ENCODE measurements at places on chromosomes 16 and 17. TPM values are rescaled to one million over a fixed set of nuclear protein-coding genes. Genes with fewer than 3 reads are reported as not detected.

- no peak for DNase-seq
Observed at GRCh38 chr16:7443142-7443541, 110.5 kb downstream of the RBFOX1 start.

- no peak for DNase-seq
Observed at GRCh38 chr17:31391496-31391949, at the start of gene RAB11FIP4. Gene RAB11FIP4 (plus strand): TSS chr17:31391675. CDS start chr17:31391853, 178 bp downstream.

DNA sequence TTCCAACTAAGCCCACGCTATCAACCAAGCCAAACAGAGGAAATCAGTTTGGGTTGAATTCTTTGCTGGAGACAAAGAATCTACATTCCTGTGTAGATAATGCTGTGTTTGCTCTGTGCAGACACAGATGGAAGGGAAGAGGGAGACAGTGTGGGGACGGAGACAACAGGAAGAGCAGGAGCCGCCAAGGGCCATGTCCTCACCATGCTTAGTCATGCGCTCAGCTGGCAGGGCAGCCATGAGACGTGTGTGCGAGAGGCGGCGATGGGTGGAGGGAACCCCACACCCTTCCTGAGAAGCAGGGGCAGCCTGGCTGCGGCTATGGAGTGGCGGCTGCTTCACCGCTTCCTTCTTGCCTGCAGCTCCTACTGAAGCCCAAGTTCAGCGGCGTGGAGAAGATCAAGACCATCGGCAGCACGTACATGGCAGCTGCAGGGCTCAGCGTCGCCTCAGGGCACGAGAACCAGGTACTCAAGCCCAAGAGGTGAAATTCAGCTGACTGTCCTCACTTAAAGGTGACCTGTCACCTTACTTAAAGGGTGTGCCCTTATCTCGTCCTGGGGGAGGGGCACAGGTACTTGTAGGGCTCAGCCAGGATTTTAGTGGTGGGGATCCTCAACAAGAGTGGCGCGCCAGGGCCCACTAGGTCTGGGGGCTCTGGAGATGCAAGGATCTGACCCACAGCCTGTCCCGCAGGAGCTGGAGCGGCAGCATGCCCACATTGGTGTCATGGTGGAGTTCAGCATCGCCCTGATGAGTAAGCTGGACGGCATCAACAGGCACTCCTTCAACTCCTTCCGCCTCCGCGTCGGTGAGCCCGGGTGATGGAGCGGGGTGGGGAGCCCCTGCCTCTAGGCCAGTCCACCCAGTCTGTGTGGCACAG is 47.5 kb downstream of the ADCY7 start:
- DNase-seq = peak; percentile 58

GRCh38 chr17:50070908-50071680 is 15.2 kb downstream of the ITGA3 start:
- no peak for DNase-seq

DNA sequence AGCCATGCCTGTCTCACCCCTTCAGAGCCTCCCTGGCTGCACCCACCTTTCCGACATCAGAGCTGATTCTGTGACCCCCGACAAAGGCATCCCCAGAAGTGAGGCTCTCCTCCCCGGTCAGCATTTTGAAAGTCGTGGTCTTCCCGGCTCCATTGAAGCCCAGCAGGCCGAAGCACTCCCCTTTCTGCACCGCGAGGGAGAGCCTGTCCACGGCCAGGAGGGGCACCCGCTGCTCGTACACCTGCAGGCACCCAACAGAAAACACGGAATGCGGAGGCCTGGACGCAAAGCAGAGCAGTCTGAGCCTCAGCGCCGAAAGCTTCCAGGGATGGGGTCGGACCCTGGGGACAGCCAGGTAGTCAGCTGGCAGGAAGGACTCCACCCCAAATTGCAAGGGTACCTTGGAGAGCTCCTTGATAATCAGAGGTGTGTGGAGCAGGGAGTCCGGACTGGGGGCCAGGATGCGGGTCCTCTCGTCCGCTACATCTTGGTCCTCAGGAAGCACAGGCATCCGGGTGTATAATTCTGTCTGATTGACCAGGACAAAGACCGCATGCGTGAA is 13.1 kb upstream of the RNPS1 start:
- no peak for DNase-seq

DNA sequence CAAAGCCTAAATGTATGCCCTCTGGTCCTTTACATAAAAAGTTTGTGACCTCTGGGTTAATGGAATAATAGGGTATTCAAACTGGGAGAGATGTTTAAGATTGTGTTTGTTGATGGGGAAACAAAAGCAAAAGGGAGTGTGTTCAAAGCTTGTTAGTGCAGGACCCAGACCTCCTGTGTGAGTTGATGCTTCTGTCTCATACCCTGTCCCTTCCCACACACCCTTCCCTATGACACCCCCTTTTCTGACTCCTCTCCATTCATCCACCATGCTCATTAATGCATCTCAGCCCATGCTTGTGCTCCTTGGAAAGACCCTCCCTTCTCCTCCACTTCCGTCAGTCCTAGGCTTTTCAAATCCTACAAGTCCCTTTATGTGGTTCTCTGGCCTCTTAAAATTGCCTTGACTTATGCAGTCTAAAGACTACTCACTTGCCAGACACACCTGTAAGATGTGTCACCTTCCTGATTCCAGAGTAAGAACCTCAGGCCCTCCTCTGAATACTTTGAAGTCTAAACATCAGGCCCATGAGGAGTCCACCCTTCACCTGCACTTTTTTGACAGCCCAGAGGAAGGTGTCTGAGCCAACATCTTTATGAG is 128.0 kb upstream of the CACNG5 start:
- DNase-seq = no peak

DNA sequence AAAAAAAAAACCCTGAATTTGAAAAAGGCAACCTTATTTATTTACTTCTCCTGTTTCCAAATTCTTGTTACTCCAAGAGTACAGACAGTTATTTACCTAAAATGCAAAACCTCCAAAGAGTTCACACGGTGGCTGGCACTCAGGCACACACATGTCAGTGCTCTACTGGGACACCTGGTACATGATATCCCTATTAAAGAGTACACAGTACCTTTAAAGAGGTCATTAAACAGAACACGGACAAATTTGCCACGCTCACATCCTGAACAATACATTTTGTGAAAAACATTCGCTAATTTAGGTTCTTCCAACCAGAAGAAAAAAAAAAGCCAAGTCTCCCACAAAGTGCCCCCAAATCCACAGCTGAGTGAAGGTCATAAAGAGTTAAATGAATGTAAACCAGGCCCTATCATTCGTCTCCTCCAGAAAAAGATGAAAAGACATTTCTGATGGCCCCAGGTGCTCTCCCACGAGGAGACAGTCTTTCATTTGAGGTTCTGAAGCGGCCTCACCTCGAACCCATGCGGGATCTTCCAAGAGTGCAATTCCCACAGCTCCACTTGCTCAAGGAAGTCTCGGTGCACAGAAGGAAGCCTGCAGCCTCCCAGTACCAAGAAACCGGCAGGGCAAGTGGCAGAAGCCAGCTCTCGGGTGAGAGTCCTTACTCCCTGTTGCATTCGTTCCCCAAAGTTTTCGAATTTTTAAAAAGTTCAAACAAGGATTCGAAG is 993 bp downstream of the ERN1 start:
- DNase-seq = peak; percentile 50

- DNase-seq = no peak
Observed at GRCh38 chr17:79890706-79891105, 51.5 kb upstream of the CBX4 start.

- DNase-seq = peak; percentile 80
Observed at GRCh38 chr16:3112058-3112880, at the start of gene ZNF205. Gene ZNF205 (plus strand): TSS chr16:3112586. CDS start chr16:3113431, 845 bp downstream.

DNA sequence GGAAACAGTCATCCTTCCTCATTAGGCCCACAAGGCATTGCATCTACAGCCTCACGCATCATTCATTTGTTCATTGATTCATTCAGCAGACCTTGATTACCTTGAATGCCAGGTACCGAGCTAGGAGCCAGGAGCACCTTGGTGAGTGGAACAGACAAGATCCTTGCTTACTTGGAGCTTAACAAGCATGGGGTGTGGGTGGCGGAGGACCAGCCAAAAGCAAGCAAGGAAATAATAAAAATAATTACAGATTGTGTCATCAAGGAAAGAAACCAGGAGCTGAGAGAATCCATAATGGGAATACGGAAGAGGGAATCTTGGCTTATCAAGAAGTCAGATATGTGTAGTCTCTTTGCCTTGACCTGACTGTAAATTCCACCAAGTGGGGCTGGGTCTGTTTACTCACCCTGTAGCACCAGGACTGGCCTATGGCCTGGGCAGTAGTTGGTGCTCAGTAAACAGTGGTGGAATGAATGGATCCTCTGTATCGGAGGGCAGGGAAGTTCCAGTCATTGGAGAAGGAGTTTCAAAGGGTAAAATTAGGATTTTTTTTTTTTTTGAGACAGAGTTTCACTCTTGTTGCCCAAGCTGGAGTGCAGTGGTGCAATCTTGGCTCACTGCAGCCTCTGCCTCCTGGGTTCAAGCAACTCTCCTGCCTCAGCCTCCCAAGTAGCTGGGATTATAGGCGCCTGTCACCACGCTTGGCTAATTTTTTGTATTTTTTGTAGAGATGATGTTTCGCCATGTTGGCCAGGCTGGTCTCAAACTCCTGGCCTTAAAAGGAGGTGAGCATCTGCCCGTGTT is 157.7 kb downstream of the MSI2 start:
- DNase-seq = no peak

GRCh38 chr17:47317119-47317518 is 6.6 kb upstream of the EFCAB13 start:
- DNase-seq = peak; percentile 96

GRCh38 chr16:4411684-4412083 is 4.7 kb downstream of the CORO7 start:
- no peak for DNase-seq

GRCh38 chr17:36728030-36728991 is 126.9 kb downstream of the MRM1 start:
- no peak for DNase-seq

DNA sequence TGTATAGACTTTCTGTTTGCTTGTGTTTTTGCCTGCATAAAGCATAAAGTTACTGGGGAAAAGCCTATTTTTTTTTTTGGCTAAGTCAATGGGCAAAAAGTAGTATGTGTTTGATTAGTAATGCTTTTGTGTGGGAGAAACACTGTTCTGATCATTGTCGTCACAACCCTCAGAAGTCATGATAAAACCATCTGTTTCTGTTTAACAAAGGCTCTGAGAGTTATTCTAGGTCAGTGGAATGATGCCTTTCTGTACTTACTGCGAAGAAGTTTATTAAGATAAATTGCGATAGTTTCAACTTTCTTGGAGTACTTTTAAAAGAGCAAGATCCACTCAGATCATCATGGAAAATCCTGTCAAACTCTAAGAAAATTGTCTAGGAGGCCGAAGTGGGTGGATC is 80.9 kb downstream of the PRKCA start:
- DNase-seq = peak; percentile 99

- peak; percentile 77 for DNase-seq
Observed at GRCh38 chr17:77409282-77410161, 268.8 kb downstream of the SEC14L1 start.

GRCh38 chr17:58331815-58332777 is 3.5 kb upstream of the TSPOAP1 start:
- no peak for DNase-seq

The PIMREG gene
- total RNA-seq = 0.90 TPM

The TMEM94 gene
- total RNA-seq = 29.7 TPM

The WWP2 gene
- 28.5 TPM for total RNA-seq

The AOC3 gene
- 0.08 TPM for total RNA-seq

The MRPL38 gene
- total RNA-seq = 39.2 TPM

The OTOP3 gene
- total RNA-seq = not detected

The KRTAP4-11 gene
- not detected for total RNA-seq

The ARHGDIG gene
- total RNA-seq = 1.6 TPM

The CACNG1 gene
- total RNA-seq = not detected

The TIGD7 gene
- total RNA-seq = 1.9 TPM

The TNP2 gene
- total RNA-seq = not detected
